NCI-H2107 (cell line): ENCODE measurements at places on chromosomes 2 and 18.

GRCh38 chr2:9294764-9295163, 88.2 kb downstream of the ASAP2 start:
- no peak for DNase-seq

GRCh38 chr2:228242591-228242990, 61.1 kb upstream of the SPHKAP start:
- no peak for DNase-seq

DNA sequence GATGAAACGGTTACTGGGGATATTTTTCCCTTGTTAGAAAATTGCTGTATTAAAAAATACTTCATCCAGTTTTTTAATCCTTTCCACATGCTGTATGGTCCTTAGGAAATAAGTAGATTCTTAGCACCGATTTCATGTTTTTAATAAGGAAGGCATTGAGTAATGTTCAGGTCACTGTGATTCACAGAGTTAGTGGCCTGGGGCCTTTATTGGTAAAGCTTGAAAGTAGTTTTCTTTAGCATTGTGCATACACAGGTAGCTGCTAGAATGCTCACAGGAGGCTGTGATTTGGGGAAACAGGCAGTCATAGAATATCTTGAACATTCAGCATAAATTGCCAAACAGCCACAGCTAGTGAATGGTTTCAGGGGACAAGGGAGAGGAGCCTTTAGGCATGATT, 79.8 kb downstream of the XRCC5 start:
- DNase-seq, result no peak

DNA sequence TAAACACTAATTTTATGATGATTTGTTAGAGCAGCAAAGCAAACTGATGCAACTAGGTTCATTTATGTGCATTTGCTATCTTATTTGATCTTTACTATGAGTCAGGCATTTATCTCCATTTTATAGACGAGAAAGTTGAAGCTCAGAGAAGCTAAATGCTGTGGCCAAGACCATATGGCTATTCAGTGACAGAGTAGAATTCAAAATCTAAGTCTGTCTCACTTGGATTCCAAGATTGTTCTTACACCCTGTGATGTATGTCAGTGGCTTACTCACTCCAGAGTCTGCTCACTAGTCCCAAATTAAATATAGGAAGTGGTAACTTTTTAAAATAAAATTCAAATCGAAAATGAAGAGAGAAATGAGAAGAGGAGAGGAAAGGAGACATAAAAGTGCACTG, 114.0 kb upstream of the DDX18 start:
- no peak for DNase-seq

DNA sequence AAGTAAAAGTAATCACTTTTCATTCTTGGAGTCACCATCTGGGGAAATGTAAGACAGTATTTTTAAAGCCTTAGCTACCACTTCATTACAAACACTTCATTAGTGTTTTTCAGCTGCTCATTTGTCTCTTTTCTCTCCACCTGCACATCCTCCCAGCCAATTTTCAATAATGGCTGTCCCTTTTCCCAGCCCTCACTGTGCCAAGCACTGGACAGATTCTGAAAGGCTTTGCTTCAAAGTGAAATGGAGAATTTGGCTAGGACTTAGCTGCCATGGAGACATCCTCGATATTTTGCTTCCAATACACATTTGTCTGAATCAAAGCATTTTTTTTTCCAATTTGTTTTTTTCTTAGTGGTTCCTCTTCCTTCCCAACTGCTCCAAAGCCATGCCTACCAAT, 272.4 kb upstream of the NRXN1 start:
- DNase-seq, result no peak
